ENCODE measurements at places on chromosomes 2 and 18. TPM values are rescaled to one million over a fixed set of nuclear protein-coding genes. Genes with fewer than 3 reads are reported as not detected.
A peak's percentile ranks its signal among the peaks of the same experiment; 100 is the strongest.

- peaks cover 11% of the 10 kb centered on the region for H3K4me1 ChIP-seq
- peak; percentile 14 for DNase-seq
- no peaks in the 10 kb centered on the region for H3K36me3 ChIP-seq
These were observed 81.9 kb upstream of the ZNF397 start for GRCh38 chr18:35158728-35159450.

GRCh38 chr2:105338020-105338385 is 663 bp downstream of the C2orf49 start:
- peaks cover 13% of the 10 kb centered on the region for H3K4me1 ChIP-seq
- peak overlapping the region; percentile 93 for H3K27ac ChIP-seq
- H3K4me3 ChIP-seq: peak overlapping the region; percentile 75
- peaks cover 18% of the 10 kb centered on the region for H3K36me3 ChIP-seq
- no peak for DNase-seq

DNA sequence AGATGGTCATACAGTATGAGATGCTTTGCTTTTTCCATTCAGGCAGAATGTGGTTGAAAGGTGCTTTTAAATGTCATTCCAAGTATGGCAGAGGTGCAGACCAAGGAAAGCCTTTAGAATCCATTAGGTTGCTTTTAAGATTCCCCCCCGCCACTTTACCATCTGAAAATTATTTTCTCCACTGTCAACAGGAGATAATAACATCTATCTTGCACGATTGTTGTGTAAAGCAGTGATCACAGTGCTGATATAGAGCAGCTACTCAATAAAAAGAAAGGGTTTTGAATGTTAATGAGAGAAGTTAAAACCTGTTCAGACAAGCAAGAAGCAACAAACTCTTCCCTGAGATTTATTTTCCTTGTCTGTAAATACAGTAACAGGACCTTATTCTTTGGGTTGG is 372.5 kb upstream of the GCFC2 start:
- H3K36me3 ChIP-seq: no peaks in the 10 kb centered on the region
- no peaks in the 10 kb centered on the region for H3K4me1 ChIP-seq
- no peak overlapping the region for H3K4me3 ChIP-seq
- H3K27me3 ChIP-seq: no peaks in the 10 kb centered on the region

- H3K27me3 ChIP-seq: no peaks in the 10 kb centered on the region
- no peaks in the 10 kb centered on the region for H3K36me3 ChIP-seq
- no peak overlapping the region for H3K27ac ChIP-seq
- H3K4me3 ChIP-seq: no peak overlapping the region
- H3K4me1 ChIP-seq: no peaks in the 10 kb centered on the region
These were observed 49.8 kb downstream of the TFPI start for GRCh38 chr2:187504312-187504921.

- no peak for DNase-seq
- H3K4me3 ChIP-seq: no peak overlapping the region
- H3K36me3 ChIP-seq: no peaks in the 10 kb centered on the region
- H3K27ac ChIP-seq: no peak overlapping the region
- H3K27me3 ChIP-seq: no peaks in the 10 kb centered on the region
These were observed 560.1 kb upstream of the FSHR start for GRCh38 chr2:49714454-49714853.

- H3K4me3 ChIP-seq: no peak overlapping the region
- DNase-seq: no peak
These were observed 23.2 kb downstream of the MC2R start for GRCh38 chr18:13892098-13892497.

DNA sequence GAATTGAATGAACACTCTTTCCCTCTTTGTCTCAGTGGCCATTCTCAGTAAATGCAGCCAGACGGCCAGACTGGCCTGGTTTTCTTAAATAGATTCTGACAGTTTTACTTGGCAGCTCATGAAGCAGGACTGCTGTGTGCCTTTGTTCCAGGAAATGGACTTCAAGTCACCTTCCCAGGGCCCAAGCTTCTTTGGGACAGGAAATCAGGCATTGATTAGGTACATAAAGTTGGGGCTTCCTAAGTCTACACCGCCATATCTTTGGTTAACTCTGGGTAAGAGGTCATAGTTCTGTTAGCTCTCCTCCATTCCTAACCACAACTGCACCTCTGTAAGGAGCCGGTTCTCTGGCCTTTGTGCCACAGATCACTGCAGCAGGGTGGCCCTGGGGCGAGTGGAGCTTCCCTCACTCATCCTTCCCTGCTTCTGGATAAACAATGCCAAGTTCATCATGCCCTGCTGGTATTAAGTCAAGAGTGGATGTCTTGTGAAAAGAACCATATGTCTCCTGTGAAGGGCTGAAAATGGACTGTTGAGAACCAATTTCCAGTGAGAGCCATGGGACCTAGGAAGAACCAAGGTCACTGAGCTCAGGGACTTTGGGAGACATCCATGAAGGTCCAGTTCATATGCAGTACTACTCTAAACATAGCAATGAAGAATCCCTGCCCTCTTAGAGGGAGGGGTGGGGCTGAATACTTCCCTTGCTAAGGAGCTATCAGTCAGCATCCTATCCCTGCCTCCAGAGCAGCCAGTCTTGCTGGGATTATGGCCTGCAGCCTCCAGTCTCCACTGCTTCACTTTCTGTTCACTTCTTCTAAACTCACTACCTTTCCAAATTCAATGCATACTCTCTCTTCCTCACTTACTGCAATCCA is 122.6 kb upstream of the XPO1 start:
- H3K4me3 ChIP-seq: no peak overlapping the region
- no peak overlapping the region for H3K27ac ChIP-seq
- no peaks in the 10 kb centered on the region for H3K4me1 ChIP-seq
- no peaks in the 10 kb centered on the region for H3K27me3 ChIP-seq
- H3K36me3 ChIP-seq: no peaks in the 10 kb centered on the region

DNA sequence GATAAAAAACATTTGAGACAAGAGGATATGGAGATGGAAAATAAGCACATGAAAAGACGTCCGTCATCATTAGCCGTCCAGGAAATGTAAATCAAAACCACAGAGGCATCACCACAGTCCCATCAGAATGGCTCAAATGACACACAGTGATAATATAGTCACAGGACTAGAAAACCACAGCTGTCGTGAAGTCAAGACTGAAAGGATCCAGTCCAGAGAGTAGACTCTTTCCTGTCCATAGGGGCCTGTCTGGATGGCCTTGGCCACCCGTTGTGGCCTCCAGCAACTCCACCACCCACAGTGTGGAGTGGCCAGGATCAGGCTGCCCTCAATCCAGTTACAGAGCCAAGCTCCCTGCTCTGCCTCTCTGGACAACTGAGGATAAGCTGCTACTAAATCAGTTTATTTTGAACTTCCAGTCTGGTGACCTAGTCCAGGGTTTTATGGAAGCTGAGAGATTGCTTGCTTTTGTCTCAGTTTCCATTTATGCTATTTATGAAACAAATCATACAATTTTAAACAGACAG is 60.4 kb downstream of the RHOB start:
- no peaks in the 10 kb centered on the region for H3K36me3 ChIP-seq
- H3K4me1 ChIP-seq: no peaks in the 10 kb centered on the region
- H3K27ac ChIP-seq: no peak overlapping the region
- no peak overlapping the region for H3K4me3 ChIP-seq

- H3K4me3 ChIP-seq: peak overlapping the region; percentile 85
- H3K36me3 ChIP-seq: no peaks in the 10 kb centered on the region
- DNase-seq: no peak
- no peak overlapping the region for H3K27ac ChIP-seq
- no peaks in the 10 kb centered on the region for H3K27me3 ChIP-seq
These were observed 628 bp downstream of the MRPL30 start for GRCh38 chr2:99181624-99182000.

DNA sequence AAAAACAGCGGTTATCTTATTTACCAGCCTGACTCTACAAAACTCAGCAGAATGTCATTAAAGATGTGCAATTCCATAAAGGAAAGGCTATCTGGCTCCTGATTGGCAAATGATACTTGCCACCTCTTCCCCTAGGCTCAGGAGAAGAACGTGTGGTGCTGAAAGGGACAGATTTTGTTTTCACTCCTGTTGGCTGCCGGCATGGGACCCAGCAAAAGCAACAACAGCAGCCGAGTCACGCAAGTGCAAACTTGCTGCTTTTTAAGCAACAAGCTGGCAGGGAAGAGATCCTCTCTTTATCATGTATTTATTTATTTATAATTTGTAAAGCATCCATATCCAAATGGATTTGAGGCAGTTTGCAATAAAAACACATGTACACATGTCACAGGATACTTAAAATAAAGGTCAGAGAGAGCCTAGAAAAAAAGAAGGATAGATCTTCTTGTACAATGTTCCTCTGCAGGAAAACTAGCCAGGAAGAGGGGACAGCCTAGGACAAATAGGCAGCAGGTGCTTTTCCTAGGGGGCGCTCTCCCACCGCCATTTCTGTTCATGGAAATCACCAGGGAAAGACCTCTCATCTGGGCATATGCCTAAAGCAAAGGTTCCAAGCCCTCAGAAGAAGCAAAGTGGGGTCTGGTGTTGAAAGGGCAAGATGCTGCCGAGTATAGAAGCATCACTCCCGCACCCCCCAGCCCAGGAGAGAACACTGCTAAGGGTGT is 799.3 kb downstream of the BCL11A start:
- H3K27ac ChIP-seq: no peak overlapping the region
- no peaks in the 10 kb centered on the region for H3K36me3 ChIP-seq
- H3K4me1 ChIP-seq: no peaks in the 10 kb centered on the region
- no peak for DNase-seq
- no peaks in the 10 kb centered on the region for H3K27me3 ChIP-seq

- no peaks in the 10 kb centered on the region for H3K4me1 ChIP-seq
- H3K27me3 ChIP-seq: no peaks in the 10 kb centered on the region
- DNase-seq: no peak
- H3K27ac ChIP-seq: no peak overlapping the region
- no peak overlapping the region for H3K4me3 ChIP-seq
These were observed 366.7 kb downstream of the NUP35 start for GRCh38 chr2:183490914-183491313.

DNA sequence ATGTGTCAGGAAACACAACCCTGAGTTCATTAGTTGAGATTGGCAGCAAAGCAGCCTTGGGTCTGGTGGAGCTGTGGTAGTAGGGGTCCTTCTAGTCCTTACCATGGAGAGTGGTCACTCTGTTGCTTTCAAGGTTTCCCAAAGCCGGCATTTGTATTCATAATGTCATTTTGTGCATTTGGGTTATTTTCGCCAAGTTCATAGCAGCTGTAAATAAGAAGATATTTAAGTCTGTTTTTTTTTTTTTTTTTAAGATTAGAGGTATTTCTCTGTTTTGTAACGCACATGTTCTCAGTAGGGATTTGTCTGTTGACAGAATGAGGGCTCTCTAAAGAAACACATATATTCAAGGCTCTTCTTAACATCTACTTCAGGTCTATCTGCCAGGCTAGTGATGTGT is 114.1 kb downstream of the PRPF40A start:
- H3K27me3 ChIP-seq: no peaks in the 10 kb centered on the region
- H3K4me1 ChIP-seq: no peaks in the 10 kb centered on the region
- no peak overlapping the region for H3K4me3 ChIP-seq
- no peaks in the 10 kb centered on the region for H3K36me3 ChIP-seq
- no peak for DNase-seq
- H3K27ac ChIP-seq: no peak overlapping the region

DNA sequence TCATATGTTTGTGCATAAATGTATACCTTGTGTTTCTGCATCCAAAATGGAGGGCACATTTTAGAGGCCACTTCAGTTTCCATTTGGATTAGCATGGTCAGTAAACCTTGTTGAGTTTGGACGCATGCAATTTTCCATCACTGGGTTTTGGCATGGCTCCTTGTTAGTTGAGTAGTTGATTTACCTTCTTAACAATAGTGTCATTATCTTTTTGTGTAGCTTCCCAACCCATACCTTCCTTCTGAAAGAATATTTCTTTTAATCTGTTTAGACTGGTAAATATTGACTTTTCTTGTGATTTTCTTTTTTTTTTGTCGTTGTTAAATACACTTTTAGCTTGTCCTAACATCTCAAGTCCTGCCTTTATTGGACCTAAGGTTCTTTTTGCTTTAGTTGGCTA is 15.5 kb downstream of the RPIA start:
- no peak overlapping the region for H3K4me3 ChIP-seq
- no peak overlapping the region for H3K27ac ChIP-seq
- no peaks in the 10 kb centered on the region for H3K27me3 ChIP-seq
- no peaks in the 10 kb centered on the region for H3K4me1 ChIP-seq
- DNase-seq: no peak
- peaks cover 18% of the 10 kb centered on the region for H3K36me3 ChIP-seq

- no peaks in the 10 kb centered on the region for H3K4me1 ChIP-seq
- H3K27ac ChIP-seq: no peak overlapping the region
- no peaks in the 10 kb centered on the region for H3K27me3 ChIP-seq
- no peak overlapping the region for H3K4me3 ChIP-seq
These were observed 88.8 kb downstream of the EPAS1 start for GRCh38 chr2:46385786-46386577.

GRCh38 chr2:131126436-131126835 is 21.3 kb downstream of the PLEKHB2 start:
- no peak overlapping the region for H3K27ac ChIP-seq
- H3K36me3 ChIP-seq: peaks cover 59% of the 10 kb centered on the region
- DNase-seq: no peak
- no peaks in the 10 kb centered on the region for H3K27me3 ChIP-seq

DNA sequence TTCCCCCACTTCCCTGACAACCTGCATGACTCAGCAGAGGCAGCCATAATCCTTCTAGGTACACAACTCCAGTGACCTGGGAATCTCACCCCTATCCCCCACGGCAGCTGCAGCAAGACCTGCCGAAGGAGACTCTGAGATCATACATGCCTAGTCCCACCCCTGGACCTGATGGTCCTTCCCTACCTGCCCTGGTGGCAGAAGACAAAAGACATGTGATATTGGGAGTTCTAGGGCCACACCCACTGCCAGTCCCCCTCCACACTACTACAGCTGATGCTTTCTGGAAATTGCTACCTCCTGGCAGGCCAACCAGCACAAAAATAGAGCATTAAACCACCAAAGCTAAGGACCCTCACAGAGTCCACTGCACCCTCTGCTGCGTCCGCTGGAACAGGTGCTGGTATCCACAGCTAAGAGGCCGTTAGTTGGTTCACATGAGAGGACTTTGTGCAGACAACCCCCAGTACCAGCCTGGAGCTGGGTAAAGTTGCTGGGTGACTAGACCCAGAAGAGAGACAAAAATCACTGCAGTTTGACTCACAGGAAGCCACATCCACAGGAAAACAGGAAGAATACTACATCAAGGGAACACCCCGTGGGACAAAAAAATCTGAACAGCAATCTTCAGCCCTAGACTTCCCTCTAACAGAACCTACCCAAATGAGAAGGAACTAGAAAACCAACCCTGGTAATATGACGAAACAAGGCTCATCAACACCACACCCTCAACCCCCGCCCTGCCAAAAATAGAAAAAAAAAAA is 12.5 kb downstream of the MARCO start:
- H3K27me3 ChIP-seq: no peaks in the 10 kb centered on the region
- H3K4me3 ChIP-seq: no peak overlapping the region
- no peaks in the 10 kb centered on the region for H3K36me3 ChIP-seq
- DNase-seq: no peak

The TMEM37 gene
- 0.52 TPM for total RNA-seq

The C2orf15 gene
- 1.8 TPM for total RNA-seq

The DNAJC10 gene
- 78.0 TPM for total RNA-seq

The RAD51AP2 gene
- total RNA-seq: not detected

The CCL20 gene
- total RNA-seq: 2.8 TPM

The NOL4 gene
- 0.61 TPM for total RNA-seq

The TAF4B gene
- total RNA-seq: 7.5 TPM

The GYPC gene
- 83.2 TPM for total RNA-seq

The UGT1A5 gene
- 0.09 TPM for total RNA-seq

The IL1RL2 gene
- total RNA-seq: 0.19 TPM

The ACTR1B gene
- total RNA-seq: 44.1 TPM

The R3HDM1 gene
- total RNA-seq: 17.4 TPM

The FNDC4 gene
- 0.85 TPM for total RNA-seq

The HOXD1 gene
- 0.09 TPM for total RNA-seq

The POTEI gene
- total RNA-seq: 0.14 TPM
